Cortex of kidney (tissue), 1 donor: ENCODE measurements at places on chromosomes 4 and X.

- no peak for DNase-seq
Observed at GRCh38 chrX:29587107-29587506, 628.3 kb upstream of the MAGEB2 start.

- no peak for DNase-seq
Observed at GRCh38 chrX:134158821-134159512, 78.0 kb upstream of the CCDC160 start.

- no peak for DNase-seq
Observed at GRCh38 chr4:35463251-35463952, 780.9 kb downstream of the ARAP2 start.

GRCh38 chr4:156186111-156186510 lies 232.4 kb upstream of the CTSO start:
- DNase-seq, result no peak

DNA sequence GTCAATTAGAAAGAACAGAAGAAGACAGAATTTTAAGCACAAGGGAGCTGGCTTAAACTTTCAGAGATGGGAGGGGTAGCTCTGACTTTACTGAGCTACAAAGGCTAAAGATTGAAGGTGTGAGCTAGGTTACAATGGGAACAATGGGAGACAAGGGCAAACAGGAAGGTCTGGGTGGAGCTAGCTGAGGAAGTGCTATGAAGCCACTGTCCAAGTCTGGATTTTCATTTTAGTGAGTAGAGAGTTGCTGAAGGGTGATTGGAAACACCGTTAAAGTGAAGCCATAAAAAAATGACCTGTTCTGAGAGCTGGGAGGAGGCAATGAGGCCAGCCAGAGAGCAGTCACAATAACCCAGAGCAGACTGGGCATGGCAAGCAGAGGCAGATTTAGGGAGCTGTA lies 104.3 kb upstream of the CITED1 start:
- DNase-seq, result no peak
